Fibroblast of lung (primary cell): ENCODE measurements at places on chromosomes 5 and 9. TPM values are rescaled to one million over a fixed set of nuclear protein-coding genes. Genes with fewer than 3 reads are reported as not detected.
A peak's percentile ranks its signal among the peaks of the same experiment; 100 is the strongest.

DNA sequence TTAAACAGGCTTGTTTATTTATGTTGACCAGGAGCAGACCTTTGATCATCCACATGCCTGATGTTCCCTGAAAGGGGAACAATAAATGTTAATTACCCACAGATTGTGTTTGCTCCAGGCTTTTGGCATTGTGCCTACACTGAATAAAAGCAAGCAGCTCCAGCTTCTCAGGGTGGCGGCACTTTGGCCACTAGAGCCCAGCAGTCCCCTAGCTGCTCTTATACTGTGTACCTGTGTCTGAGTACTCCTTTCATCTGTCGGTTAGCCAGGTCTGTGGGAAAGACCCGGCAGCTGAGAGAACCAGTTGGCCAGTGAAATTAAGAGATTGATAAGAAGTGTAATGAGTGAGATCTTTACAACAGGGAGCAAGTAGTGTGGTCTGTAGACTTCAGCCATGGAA, 254.8 kb upstream of the FTMT start:
- no peak for DNase-seq

Gene TUSC1
- total RNA-seq: 7.9 and 10.5 TPM in 2 replicates

Gene CDC14B
- total RNA-seq: 46.0 and 68.5 TPM in 2 replicates

Gene STARD4
- 88.6 and 154 TPM in 2 replicates for total RNA-seq

- peak; percentile 71 for DNase-seq
Observed at GRCh38 chr5:142324136-142324870, 518 bp downstream of the SPRY4 start.

Gene FIBCD1
- 7.3 and 9.8 TPM in 2 replicates for total RNA-seq

Gene PAEP
- not detected in 2 replicates for total RNA-seq

DNA sequence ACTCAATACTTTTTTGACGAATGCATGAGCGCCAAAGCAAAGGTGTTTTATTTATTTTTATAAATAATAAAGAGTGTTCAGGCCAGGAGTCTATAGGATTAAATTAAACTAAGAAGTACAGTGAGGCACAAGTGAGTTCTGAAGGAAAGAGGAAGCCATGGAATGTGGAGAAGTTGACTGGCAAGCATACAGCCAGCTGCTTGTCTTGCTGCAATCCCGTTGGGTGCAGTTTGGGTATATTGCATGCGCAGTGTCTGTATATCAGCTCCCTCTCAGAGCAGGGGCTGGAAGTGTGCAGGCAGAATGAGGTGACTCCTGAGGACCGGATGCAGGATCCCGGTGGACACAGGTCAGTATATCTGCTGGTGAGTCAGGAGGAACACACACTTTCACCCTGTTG, 315.6 kb downstream of the ZSWIM6 start:
- no peak for DNase-seq

- no peak for DNase-seq
Observed at GRCh38 chr5:37490931-37491330, 111.8 kb downstream of the WDR70 start.

Gene ARSI
- total RNA-seq: 5.9 and 8.5 TPM in 2 replicates

GRCh38 chr9:31573561-31573960, 810.9 kb upstream of the ACO1 start:
- DNase-seq: no peak

- no peak for DNase-seq
Observed at GRCh38 chr5:31781772-31782171, 142.8 kb downstream of the PDZD2 start.

- DNase-seq: peak; percentile 11
Observed at GRCh38 chr5:35838370-35839042, 18.2 kb upstream of the IL7R start.

- no peak for DNase-seq
Observed at GRCh38 chr9:87354147-87354546, 143.5 kb upstream of the DAPK1 start.

DNA sequence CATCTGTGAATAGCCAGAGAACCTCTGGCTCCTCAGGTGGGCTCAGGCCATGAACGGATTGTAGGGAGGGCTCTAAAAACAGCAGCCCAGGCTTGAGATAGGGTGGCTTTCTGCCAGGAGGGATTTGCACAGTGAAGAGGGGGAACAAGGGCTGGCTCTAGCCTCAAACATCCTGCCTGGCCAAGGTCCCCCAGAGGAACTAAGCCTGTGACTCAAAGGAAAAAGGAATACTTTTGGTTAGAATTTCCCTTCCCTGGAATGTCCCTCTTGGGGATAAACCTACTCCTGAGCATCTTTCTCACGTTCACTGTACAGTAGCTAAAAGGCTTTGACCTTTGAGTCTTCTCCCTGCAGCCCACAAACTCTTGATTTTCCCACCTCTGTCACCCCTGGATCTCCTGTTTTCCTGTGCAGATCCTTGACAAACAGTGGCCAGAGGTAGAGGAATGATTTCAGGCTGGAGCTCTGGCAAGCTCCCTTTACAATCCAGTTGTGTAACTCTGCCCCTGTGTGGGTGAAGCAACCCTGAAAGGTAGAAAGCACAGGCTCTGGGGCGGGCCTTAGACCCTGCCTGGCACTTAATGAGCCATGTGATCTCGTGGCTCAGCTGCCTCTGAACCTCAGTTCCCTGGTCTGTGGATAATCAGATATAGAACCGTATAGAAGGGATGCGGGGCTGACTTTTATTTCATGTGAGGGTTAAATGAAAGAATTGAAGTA, 17.4 kb downstream of the SEC61B start:
- DNase-seq: peak; percentile 60

DNA sequence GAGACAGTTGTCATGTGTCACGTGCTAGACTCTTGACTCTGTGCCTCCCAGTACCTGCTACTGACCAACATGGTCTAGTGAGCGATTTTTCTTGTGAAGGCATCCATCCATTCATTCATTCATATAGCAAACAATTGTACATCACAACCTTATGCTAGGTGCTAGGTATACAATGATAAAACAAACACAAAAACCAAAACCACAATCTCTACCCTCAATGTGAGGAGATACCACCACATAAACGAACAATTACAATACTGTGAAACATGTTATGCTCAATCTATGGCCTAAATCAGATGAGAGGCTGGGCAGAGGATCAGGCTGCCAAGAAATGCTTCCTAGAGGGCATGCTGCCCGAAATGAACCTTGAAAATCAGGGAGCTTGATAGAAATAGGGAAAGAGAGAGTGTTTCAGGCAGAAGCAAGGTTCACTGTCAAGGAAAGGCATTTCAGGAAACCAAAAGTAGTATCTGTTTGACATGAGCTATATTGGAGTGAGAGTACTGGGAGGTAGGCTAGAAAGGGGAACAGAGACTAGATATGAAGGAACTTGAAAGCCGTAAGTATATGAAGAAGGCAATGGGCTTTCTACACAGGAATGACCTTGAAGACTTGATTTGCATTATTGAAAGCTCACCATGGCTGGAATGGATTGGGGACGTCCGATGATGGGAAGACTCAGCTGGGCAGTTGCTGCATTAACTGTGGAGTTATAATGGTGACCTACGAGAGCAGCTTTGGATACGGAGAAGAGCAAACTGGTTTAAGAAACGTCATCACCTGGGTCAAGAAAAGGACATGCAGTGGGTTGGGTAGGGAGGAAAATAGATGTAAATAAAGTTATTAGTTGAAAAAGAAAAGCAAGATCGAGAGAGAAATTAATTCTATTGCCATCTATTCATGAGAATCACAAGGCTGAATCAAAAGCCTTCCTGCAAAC, 90.1 kb downstream of the THBS4 start:
- no peak for DNase-seq

GRCh38 chr5:2840372-2840915, 89.0 kb upstream of the IRX2 start:
- DNase-seq: no peak

DNA sequence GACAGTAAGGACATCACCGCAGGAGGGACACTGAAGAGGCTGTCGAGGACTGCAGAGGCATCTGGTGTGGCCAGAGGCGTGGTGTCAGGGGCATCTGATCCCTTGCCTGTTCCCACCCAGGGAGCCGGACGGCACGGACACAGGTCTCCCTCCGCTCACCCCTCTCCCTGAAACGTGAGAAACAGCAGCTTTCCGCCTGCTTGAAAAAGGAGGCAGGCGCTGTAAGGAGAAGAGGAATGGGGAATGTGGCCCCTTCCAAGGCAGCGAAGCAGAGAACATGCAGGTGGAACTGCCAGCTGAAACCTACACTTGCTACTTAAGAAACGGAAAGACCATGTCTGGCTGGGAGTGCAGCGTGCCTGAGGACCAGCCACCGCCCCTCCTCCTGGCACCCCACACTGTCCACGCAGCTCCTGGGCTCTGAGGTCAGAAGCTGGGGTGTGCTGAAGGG, 176.2 kb downstream of the GAPVD1 start:
- no peak for DNase-seq

DNA sequence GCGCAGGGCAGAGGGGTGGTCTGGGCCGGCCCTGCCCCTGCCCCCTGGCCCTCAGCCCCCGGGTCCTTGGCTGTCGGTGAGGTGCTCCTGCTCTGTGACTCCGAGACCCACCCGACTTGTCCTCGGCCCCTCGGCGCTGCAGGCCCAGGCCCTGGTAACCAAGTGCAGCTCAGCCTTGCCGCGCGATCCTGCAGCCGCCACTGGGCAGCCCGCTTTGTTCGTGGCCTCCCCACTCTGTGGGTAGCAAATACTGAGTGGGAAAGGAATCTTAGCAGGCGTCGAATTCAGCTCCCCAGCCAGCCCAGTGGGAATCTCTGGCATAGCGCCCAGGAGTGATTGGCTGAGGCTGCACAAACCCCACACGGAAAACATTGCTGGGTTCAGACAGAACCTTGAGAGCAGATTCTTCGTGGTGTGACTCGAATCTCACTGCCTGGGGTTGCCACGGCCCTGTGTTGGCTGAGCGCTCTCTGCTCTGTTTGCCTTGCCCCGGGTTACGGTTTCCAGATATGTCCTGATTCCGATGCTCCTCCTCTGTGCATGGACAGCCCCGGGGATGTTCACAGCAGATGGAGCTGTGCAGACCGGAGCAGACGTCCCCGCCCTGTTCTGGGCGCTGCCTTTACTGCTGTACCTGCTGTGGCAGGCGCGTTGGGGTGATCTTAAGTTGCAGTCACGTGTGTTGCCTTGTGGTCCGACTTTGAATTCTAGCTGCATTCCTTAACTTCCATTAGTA, 13.4 kb upstream of the EXOC3 start:
- peak; percentile 54 for DNase-seq

- DNase-seq: peak; percentile 98
Observed at GRCh38 chr5:132094393-132095076, 20.9 kb downstream of the CSF2 start.

GRCh38 chr9:78030296-78030552, 1.4 kb downstream of the GNAQ start:
- DNase-seq: no peak

GRCh38 chr5:43312076-43312661, 1.0 kb downstream of the HMGCS1 start:
- DNase-seq: no peak

Gene TMC1
- total RNA-seq: 0.33 TPM in 1 of 2 replicates, not detected in the other

Gene LEAP2
- total RNA-seq: 0.26 and 0.33 TPM in 2 replicates

DNA sequence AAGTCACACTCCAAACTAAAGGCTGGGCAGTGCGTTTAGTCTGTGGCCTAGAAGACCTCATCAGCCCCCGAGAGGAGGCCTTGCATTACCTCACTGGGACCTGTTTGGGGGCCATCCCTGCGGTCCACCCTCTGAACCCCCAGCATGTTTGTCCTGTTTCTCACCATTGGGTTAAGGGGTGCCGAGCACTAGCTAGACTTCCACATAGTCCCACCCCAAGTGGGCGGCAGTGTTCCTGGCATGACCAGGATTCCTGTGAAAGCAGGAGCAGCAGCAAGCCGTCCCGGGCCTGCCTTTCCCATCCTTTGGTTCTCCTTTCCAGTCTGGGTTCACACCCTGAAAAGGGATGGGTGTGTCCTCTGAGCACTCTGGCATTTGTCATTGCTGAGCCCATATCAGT, 26.6 kb upstream of the SAP30L start:
- no peak for DNase-seq

Gene FAM78A
- 0.33 and 0.51 TPM in 2 replicates for total RNA-seq

Gene ANKRD31
- total RNA-seq: 0.26 and 0.33 TPM in 2 replicates

Gene ZNF483
- total RNA-seq: 1.5 and 4.3 TPM in 2 replicates

Gene SLC44A1
- total RNA-seq: 36.2 and 54.2 TPM in 2 replicates

- peak; percentile 74 for DNase-seq
Observed at GRCh38 chr5:111945535-111945934, 188.5 kb upstream of the NREP start.

DNA sequence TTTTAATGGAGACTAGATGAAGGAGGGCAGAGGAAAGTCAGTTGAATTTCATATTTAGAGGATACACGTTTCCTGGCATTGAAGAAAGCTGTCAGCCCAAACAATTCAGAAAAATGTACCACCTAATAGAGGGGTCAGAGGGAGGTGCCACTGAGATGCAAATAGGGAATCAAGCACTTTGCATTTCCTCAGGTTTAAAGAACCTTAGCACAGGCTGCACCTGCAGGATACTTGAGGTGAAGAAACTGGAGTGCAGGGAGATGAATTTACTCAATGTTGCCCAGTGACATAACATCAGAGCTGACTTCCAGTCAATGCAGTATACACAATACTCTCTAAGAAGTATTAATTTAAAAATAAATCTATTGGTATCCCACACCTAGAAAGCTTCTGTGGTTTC, 67.0 kb upstream of the MAST4 start:
- DNase-seq: no peak

DNA sequence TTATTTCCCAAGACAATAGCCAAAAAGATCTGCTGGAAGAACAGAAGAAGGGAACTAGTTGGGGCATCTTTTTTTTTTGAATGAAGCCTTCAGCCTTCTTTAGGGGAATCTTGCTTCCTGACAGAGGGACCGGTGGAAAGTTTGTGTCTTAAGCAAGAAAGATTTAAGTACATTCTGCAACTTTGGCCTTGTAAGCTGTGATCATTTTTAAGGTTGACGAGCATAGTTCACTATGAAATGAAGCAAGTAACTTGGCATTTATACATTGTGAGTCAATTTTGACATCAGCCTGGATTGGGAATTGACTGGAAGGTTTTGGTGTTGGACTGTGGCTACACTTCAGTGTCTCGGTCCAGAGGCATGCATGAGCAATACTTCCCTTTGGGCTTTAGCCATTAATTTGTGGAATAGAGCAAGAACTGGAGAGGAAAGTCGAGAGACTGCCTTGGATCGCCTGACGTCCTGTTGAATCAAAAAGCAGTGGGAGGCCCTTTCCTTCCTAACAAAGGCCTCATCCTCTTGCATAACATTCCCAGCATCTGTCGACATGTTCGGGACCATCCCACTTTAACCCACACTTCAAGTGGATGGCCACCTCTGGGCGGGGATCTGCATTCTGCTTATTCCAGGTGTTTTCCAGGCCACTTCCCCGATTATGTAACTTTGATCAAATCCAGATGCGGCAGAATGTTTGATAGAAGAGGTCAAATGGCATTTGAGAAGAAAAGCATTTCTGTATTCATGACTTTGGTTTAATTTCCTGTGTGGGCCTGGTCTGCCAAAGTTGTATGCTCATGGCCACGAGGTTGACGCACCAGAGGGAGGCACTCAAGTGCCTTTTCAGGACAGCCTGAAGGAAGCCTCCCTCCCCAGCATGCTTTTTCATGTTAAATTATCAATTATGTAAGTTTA, 12.5 kb downstream of the ABL1 start:
- peak; percentile 100 for DNase-seq

DNA sequence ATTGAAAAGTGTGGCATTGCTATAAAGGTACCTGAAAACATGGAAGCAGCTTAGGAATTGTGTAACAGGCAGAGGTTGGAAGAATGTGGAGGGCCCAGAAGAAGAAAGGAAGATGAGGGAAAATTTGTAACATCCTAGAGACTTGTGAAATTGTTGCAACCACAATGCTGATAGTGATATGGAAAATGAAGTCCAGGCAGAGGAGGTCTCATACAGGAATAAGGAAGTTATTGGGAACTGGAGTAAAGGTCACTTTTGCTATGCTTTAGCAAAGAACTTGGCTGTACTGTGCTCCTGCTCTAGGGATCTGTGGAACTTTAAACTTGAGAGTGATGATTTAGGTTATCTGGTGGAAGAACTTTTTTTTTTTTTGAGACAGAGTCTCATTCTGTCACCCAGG, 43.5 kb downstream of the PTPDC1 start:
- no peak for DNase-seq

Gene RARS1
- total RNA-seq: 111 and 144 TPM in 2 replicates
